ENCODE measurements at places on chromosomes 12 and 14. TPM values are rescaled to one million over a fixed set of nuclear protein-coding genes. Genes with fewer than 3 reads are reported as not detected.

Gene TBC1D30
- total RNA-seq: 0.31 TPM

Gene STAT2
- 126 TPM for total RNA-seq

Gene CCDC38
- total RNA-seq: not detected

Gene GYS2
- total RNA-seq: not detected

Gene PKP2
- total RNA-seq: 84.4 TPM

Gene CPNE6
- total RNA-seq: not detected

Gene KRT3
- total RNA-seq: not detected

Gene HOXC9
- 4.3 TPM for total RNA-seq

Gene TTC7B
- 46.5 TPM for total RNA-seq

Gene ASB2
- not detected for total RNA-seq

Gene DPPA3
- not detected for total RNA-seq

Gene DDIT3
- total RNA-seq: 14.5 TPM

Gene GARIN6
- not detected for total RNA-seq

Gene PLEKHG7
- total RNA-seq: not detected

Gene RDH5
- total RNA-seq: 1.4 TPM

Gene RNASE7
- total RNA-seq: 17.1 TPM

Gene TBX3
- total RNA-seq: 33.5 TPM

Gene PRICKLE1
- total RNA-seq: 6.9 TPM

Gene SLCO1B1
- total RNA-seq: not detected

Gene PLEKHH1
- total RNA-seq: 3.5 TPM

Gene TMEM52B
- total RNA-seq: not detected

Gene LRIG3
- total RNA-seq: 25.9 TPM

Gene VRTN
- total RNA-seq: not detected

Gene RNASE3
- total RNA-seq: not detected

Gene GALNT8
- total RNA-seq: not detected

Gene PTPN21
- total RNA-seq: 10.9 TPM

Gene CAPZA3
- total RNA-seq: not detected

Gene PPP1R1A
- not detected for total RNA-seq

Gene TMEM253
- total RNA-seq: 0.42 TPM

Gene PTGER2
- not detected for total RNA-seq

Gene NRXN3
- 0.74 TPM for total RNA-seq

Gene PAPOLA
- total RNA-seq: 129 TPM

Gene LUM
- not detected for total RNA-seq

Gene ACSS3
- 0.04 TPM for total RNA-seq

Gene LPAR5
- total RNA-seq: 13.4 TPM

Gene CCDC197
- total RNA-seq: not detected

Gene PPFIA2
- total RNA-seq: not detected

Gene SDSL
- total RNA-seq: 1.2 TPM

Gene FITM1
- total RNA-seq: 0.32 TPM

Gene KRT79
- not detected for total RNA-seq

Gene TBX5
- not detected for total RNA-seq

Gene OLR1
- total RNA-seq: not detected

Gene SLCO1C1
- total RNA-seq: not detected

Gene TAS2R10
- total RNA-seq: not detected

Gene STAC3
- 0.48 TPM for total RNA-seq

Gene RPS6KL1
- total RNA-seq: 3.1 TPM

Gene RNASE2
- total RNA-seq: not detected

Gene GPHB5
- total RNA-seq: not detected

Gene INHBE
- total RNA-seq: 0.07 TPM

Gene TAS2R13
- 0.18 TPM for total RNA-seq

Gene BDKRB2
- 16.7 TPM for total RNA-seq

Gene RTL1
- not detected for total RNA-seq

Gene GPR84
- 0.07 TPM for total RNA-seq

Gene NFE2
- total RNA-seq: 0.14 TPM

Measured in foreskin keratinocyte (primary cell).